SK-MEL-5 (cell line): ENCODE measurements at places on chromosomes 7 and 10.
A peak's percentile ranks its signal among the peaks of the same experiment; 100 is the strongest.

DNA sequence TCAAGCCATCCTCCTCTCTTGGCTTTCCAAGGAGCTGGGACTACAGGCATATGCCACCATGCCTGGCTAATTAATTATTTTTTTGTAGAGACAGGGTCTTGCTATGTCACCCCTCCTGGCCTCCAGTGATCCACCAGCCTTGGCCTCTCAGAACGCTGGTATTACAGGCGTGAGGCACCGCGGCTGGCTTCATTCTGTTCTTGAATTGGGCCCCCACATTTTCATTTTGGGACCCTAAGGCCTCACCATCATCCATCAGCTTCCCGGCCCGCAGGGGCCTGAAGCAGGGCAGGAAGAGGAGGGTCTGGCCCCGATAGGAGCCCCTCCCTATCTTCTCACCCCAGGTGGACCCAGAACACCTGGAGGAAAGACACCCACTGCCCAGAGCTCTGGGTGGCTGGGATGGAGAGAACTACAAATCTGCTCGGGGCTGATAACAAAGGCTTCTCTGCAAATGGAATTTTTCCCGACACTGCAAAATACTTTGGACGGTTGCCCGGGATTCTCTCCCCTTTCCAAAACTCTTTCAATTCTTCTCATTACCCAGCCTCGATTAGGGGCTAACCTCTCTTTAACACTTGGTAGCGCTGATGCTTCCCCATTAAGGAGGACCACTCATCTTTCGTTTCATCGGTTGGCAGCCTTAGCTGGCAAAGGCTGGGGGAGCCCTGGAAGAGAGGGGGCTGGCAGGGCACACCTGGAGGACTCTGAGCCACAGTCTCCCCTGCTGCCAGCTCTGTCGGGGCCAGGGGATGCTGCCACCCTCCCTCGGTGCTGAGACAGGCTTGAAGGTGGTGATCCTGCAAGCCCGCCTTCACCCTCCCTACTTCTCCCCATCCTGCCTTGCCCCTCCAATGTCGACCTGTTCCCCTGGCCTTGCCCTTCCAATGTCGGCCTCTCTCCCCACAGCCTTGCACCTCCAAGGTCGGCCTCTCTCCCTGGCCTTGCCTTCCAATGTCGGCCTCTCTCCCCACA is 81.0 kb upstream of the GNA12 start:
- DNase-seq = no peak

GRCh38 chr7:114972567-114972966 is 50.7 kb downstream of the MDFIC start:
- no peak for DNase-seq

DNA sequence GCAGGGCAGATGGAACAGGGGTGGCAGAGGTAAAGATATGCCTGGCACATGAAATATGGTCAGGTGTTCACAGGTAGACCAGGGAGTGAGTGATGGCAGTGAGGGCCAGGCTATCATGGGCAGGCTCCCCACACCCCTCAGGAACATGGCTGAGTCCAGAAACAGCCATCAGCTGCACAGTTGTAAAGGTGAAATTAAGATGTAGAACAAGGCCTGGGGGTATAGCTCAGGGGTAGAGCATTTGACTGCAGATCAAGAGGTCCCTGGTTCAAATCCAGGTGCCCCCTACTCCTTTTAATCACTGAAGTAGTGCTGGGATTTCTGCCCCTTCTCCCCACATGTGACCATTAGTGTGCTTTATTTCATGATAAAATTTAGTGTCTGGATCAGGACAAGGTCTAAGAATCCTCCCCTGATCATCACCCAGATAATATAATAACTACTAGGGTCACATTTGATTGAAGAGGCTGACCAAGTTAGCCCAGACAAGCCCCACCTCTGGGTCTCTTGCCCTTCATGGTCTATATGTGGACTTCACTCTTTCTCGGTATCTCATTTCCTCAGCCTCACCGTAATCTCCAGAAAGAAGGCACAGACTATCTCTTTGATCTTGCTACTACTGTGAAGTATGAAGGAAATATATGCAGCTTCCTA is 69.0 kb downstream of the ZNF783 start:
- DNase-seq = peak; percentile 35

DNA sequence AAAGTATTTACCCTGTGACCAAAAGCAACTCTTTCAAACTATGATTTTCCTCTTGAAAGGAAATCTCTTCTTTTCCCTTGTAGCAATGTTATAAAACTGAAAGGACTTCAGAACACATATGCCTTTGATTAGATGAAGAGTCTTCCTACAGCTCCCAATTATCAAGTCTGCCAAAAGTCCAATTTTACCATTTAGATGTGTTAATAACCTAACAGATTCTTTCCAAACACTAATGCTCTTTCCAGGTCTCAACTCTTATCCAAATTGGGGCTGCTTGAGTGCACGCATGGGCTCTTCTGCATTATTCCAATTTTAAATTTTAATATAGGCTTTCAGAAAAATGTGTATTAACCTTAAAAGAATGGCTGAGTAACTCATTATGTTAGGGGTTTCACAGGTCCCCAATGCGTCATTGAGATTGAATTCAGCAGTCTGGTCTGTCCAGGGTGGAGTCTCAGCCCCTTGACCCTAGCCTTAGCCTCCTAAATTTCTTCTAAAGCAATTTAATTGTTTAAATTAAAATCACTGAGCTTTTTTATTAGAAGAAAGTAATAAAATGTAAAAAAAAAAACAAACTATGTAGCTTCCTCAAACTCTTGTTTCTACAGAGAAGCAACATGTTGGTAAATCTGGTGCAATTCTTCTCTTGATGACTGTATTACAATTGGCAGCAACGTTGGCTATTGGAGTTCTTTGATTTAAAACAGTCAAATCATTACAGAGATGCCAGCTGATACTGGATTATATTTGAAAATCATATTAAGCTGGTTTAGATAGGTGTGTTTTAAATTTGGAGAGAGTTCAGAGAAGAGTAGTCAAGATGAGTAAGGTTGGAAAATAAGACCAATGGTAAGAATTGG is 170.4 kb downstream of the DKK1 start:
- DNase-seq = no peak

DNA sequence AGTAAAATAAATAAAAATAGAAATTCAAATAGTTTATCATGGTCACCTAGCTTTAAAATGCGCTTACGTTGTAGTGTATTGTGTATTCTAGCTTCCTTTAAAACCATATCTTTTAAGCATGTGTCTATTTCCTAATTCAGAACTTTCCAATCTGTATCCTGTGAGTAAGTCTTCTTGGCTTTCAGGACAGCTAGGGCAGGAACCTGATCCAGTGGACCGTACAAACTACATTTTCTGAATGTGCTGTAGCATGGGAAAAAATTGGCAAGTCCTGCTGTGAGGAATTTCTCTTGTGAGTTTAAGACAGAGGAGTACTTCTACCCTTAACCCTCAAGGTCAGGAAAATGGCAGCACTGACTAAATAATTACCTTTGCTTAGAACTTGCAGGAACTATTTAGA is 12.1 kb downstream of the OPN1SW start:
- DNase-seq = no peak

GRCh38 chr7:46318276-46318675 is 397.2 kb upstream of the IGFBP3 start:
- no peak for DNase-seq
